ENCODE measurements at places on chromosomes 7 and 10.

- no peak for DNase-seq
Observed at GRCh38 chr10:12332572-12333379, 16.6 kb upstream of the CAMK1D start.

DNA sequence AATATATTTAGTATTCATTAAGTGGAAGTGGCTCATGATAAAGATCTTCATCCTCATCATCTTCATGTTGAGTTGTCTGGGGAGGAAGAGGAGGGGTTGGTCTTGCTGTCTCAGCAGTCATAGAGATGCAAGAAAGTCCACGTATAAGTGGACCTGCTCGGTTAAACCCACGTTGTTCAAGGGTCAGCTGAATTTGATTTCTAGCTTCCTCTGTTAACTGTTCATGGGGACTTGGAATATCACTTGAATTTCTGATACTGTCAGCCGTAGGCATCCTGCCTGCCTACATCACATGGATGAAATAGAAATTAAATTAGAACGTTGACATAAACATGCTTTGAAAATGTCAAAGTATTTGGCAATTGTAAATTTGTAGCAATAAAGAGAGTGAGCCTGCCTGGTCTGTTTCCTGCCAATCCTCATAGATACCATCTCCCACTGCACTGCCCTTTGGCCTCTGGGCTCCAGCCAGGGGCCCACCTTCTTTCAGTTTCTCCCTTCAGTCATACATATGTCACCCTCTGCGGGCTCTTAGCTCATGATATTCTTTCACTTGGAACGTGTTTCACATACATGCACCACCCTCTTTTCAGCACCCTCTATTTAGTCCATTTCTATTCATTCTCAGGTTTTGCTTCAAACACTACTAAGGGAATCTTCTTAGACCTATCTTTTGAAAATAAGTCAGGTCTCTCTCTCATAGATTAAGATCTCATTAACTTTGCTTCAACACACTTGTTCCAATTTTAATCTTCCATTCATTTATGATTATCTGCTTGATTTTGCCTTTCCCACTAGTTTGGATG, 376.3 kb downstream of the IPMK start:
- DNase-seq, result no peak

DNA sequence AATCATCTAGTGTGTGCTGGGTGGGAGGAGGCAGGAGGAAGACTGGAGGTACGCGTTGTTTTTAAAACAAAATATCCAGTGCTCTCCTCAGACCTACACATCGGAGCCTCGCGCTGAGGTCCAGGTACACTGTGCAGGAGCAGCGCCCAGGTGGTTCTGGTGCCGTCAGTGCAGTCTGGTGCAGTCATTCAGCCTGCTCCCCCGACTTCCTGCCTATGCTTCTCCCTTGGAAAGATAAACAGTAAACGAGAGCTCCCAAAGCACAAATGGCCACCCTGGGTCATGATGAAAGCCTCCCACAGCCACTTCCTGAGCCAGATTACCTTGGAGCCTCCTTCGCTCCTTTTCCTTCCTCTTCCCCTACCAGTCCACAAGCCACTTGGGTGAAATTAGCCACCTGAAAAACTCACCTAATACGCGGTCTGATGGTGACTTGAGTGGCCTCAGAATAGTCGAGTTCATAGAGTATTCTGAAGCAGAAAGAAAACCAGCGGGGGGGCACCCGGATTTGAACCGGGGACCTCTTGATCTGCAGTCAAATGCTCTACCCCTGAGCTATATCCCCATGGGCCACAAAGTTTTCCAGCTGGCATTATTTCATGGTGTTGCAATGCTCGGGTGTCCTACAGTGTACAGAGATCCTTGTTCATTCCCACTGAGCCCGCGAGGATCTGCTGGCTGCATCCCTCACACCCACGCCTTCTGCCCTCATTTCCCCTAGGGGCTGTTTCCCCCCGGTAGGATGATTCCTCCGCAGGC, 82.5 kb downstream of the ZNF467 start:
- DNase-seq, result no peak

DNA sequence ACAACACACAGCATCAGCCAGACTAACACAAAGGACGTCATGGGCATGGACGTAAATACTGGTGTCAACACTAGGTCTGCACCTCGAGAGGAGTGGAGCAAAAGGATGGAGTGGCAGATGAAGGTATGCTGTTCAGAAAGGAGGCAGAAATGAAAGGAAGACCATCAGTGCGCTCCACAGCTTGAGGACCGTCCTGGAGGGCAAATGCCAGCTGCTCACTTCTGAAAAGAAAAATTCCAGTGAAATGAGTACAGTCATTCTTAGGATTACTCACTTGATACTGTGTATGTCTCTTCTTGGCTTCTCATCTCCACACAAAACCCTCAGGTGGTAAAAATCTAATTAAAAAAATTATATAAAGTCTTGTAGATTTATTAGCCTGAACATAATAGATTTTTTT, 44.8 kb downstream of the EGFR start:
- DNase-seq, result no peak

- DNase-seq, result no peak
Observed at GRCh38 chr7:100019908-100020307, 4.5 kb downstream of the ZKSCAN1 start.

DNA sequence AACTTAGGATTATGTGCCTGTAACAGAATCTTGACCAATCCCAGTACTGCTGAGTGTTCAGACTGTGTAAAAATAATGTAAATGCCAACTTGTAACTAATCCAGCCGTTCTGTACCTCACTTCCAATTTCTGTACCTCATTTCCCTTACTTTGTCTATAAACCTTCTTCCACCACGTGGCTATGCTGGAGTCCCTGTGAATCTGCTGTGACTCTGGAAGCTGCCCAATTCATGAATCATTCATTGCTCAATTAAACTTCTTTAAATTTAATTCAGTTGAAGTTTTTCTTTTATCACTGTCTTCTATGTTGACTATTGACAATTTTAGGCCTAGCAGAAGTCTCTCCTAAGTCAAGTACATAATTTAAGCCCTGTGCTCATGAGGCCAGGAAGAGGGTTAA, 215.3 kb upstream of the RHOBTB1 start:
- no peak for DNase-seq

DNA sequence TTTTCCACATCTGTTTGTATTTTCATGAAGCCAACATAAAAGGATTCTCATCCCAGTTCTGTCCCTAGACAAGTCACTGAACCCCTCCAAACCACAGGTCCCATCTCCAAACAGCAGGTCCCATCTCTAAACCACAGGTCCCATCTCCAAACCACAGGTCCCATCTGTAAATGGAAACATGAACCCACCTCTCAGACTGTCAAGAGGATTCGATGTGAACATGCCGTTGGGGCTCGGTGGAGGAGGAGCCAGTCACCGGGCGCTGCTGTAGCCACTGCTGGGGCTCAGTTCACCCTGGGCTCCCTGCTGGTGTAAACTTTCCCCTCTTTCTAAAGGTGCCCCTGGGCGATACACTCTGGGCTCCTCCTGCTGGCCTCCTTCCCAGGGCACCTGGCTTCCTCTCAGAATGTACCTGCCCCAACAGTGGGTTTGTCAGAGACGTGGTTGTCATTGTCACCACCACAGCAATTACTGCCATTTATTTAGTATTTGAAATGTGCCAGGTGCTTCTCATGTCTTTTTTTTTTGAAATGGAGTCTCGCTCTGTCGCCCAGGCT, 13.0 kb downstream of the LHPP start:
- no peak for DNase-seq

DNA sequence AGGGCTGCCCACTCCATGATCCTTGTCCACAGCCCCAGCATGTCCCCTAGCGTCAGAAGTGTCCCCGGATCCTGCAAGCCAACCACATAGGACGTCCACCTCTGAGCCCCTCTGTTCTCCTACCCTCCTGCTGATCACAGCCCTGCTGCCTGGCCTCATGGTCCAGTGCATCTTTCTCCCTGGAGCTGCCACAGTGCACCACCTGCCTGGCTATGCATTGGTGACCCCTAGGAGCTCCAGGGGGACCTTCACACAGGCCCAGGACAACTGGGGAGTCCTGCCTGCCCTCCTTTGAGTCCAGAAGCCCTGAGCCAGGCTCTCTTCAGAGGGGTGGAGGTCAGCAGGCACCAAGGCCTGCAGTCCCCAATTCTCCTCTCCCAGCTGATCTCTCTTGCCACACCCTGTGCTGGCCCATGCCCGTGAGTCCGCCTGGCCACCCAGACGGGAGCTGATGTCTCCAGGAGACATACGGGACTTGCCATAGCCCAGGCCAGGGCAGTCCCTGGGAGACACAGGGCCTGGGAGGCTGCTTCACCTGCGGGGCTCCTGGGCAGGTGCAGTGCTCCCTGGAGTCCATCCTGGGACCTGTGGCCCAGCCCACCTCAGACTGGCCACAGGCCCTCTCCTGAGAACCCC, 77.4 kb upstream of the RET start:
- DNase-seq, result peak; percentile 9

- no peak for DNase-seq
Observed at GRCh38 chr7:148028165-148028564, 562.4 kb upstream of the C7orf33 start.

- no peak for DNase-seq
Observed at GRCh38 chr7:20454202-20454601, 123.5 kb downstream of the ITGB8 start.

DNA sequence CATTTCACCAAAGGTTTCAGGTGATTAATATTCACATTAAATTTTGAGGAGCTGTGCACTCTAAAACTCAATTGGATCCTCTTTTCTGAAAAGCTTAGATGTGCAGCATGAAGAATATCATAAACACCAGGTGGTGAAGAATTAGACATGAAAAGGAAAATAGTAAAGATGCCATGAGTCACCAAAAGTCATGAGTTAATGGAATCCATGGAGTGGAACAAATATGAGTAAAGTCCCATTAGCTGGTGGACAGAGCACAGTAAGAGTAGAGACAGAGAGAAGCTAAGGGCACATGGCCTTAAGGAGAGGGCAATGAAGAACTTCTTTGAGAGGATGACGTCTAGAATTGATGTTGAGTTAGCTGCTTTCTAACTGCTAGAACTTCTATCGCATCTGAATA, 271.6 kb downstream of the CSTF2T start:
- DNase-seq, result no peak

DNA sequence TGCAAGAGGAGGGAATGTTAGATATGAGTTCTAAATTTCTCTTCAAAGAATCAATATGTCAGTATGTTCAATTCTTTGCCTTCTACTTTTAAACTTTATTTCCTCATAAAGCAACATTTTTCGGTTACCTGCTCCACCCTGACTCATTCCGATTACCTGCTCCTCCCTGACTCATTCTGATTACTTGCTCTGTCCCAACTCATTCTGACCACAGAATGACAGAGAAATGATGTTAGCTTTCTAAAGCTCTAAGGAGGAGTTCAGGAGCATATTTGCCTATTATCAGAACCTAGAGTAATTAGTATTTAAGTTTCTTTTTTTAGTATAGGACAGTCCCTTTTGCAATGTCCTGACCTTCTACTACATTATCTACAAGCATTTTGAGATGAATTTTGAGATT, 24.5 kb upstream of the PPP1R9A start:
- DNase-seq, result no peak

GRCh38 chr10:115095758-115096157, 2.6 kb downstream of the ATRNL1 start:
- no peak for DNase-seq

DNA sequence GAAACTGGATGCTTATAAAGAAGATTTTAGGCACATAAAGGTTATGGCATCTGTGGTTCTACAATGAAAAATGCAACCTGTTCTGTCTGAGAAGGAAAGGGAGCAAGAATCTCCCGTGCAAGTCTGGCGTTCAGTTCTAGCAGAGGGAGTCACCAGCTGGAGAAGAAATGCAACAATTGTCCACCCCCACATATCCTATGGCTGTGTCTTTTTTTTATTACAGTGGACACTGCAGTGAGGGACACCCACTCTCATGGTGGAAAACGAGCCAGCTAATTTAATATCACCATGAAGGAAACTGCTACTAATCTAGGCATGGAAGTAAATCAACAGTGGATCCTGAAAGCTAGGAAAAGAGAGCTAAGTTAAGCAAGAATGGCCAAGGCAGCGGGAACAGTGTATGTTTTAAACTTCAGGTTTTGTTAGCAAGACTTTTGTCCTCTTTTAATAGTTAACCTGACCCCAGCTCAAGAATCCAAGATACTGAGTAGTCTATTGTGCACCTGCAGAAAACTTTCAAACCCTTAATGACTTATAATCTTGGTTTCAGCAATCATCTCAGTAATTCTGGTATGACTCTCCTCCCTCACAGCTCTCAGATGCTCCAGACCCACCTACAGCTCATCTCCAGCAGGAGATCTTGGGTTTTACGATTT, 149.3 kb downstream of the FGFR2 start:
- DNase-seq, result no peak

- no peak for DNase-seq
Observed at GRCh38 chr7:115799430-115799829, 231.1 kb downstream of the TFEC start.

DNA sequence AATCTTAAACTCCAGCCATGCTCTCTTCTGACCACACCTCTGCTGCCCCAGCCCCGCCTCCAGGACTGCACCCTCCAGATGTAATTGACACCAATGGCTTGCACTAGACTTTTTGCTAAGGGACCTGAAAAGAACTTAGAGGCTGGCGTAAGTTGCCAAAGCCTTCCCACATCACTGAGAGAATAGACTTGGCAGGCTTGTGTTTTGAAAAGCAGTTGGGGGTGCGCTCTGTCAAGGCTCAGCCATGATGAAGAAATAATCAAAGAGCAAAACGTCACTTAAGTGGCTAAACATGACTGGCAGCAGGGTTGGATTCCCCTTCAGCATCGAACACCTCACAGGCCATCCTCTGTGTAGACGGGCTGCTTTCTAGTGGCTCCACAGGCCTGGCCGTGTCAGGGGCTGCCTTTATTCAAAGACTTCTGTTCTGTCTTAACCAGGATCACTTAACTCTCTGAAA, 195.2 kb upstream of the C7orf33 start:
- DNase-seq, result no peak

DNA sequence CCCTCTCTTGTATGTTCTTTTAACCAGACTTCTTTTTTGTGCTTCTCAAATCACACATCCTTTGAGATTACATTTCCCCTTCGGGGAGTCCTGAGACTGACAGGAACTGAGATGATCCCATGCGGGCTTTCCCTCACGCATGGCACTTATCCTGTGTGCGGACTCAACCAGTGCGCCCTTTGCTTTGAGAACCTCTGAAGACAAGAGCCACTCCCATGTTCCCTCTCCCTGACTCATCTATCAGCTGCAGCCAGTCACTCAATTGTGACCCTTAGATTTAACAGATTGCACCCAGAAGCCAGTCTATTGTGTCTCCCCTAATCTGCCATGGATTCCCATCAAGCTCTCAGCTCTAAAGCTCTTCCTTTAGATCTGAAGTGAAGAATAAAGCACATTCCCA, 353.9 kb upstream of the MEOX2 start:
- no peak for DNase-seq

DNA sequence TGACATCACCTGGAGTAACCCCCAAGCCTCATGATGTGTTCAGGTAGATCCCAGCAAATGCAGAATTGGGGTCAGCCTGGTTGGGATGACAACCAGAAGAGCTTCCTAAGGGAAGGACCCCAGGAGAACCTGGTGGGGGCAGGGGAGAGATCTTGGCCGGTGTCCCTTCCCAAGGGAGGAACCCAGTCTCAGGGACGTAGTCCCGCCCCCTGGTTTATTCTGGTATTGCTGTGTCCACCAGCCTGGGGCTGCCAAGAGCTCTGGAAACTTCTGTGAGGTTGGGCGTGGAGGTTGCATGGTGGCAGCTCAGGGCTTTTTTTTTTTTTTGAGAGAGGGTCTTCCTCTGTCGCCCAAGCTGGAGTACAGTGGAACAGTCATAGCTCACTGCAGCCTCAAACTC, 19.4 kb downstream of the GTF2IRD1 start:
- no peak for DNase-seq
